ENCODE measurements at places on chromosomes 2 and 18.

DNA sequence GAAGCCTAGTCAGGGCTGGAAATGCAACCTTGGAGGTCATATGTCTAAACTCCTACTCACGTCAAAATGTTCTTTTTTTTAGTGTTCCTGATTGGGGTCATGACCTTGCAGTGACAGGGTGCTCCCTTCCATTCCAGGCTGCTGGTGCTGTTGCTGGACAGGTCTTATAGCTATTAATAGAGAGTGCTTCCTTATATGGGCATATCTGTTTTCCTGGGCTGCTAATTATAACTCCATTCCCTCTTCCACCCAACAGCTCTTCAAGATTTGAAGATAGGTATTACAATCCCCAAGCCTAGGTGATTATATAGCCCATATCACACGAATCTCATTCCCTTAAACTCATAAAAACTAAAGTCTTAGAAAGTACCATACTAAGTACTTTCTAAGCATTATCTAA lies 12.6 kb downstream of the HOXD3 start:
- DNase-seq, result no peak

GRCh38 chr2:85710687-85711577 lies 16.8 kb downstream of the GNLY start:
- DNase-seq, result no peak

GRCh38 chr18:63267975-63268721 lies 51.4 kb downstream of the BCL2 start:
- DNase-seq, result peak; percentile 66

DNA sequence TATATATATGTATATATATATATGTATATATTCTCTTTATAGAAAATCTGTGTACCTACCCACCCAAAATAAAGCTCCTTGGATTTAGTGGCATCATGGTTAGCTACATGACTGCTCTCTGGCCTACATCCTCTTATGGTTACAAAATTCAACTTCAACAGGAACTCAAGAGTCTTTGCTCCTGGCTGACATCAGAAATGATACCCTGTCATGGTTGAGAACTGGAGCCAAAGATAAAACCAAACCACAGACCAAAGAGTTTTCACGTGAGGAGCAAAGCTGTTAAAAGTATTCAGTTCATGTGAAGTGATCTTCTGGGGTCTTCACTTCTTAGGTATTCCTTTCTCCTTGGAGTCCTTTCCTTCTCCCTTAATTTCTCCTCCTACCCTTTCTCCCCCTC lies 476.3 kb downstream of the SOX11 start:
- DNase-seq, result no peak

DNA sequence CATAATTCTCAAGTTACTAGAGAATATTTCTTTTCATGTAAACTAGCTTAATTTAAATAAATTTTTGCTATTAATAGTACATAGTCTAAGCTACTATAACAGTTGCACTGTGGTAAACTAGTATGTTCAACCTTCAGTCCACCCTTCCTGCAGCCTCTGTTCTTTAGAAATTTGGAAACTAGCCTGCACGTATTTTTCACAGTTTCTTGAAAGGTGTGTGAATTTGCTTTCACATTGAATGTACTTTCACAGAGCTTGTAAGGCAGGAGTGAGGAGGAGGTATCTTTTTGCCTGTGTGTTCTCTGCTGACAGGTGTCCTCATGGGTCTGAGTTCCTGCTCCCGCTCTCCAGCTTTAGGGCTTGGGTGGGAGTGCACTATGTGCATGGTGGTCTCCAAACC lies 117.5 kb downstream of the ATP9B start:
- DNase-seq, result no peak

DNA sequence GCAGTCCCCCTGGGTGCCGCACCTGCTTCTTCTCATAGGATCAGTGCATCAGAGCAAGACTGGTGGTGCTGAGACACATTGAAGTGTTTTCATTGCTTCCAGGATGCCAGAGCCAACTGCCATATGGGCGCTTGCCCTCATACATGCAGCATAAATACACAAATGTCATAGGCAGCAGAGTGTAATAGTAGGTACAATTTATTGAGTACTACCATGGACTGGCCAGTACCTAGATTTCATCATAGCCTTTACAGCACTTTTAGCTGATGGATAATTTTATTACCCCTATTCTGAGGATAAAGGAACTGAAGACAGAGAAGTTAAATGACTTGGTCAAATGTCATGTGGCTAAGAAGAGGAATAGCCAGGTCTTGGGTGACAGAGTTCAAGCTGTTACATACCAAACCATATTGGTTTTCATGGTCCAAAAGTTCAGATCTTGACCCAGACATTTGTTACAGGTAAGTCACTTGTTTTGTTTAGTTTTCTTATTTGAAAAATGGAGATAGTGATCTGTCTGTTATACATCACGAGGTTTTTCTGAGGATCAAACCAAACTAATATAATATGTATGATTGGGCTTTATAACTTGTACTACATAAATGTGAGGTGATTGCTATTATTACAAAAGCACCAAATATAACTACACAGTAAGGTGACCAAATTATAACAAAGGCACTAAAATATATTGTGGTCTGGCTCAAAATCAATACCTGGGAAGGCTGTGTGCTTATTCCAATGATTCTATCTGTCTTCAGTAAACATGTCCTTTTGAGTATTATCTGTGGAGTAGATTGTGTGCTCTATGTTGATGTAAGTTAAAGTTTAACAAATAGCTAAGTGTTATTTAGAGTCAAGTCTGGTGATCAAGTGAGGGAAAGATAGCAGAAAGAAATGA lies 151.9 kb upstream of the CYRIA start:
- peak; percentile 7 for DNase-seq

DNA sequence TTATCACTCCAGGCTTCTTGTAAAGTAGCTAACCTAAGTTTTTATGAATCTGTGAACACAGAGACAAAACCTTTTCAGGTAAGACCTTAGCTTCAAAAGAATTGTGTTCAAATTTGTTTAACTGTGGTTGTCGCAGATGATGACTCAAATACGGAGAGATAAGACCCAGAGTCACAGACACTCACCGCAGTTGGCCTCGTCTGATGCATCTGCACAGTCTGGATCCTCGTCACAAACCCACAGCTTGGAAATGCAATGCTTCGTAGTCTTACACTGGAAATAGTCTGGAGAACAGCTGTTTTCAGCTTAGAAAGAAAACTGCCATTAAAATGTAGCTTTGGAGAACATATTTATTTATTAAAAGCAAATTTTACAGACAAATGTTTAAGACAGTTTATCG lies 1662.1 kb upstream of the NXPH2 start:
- DNase-seq, result no peak

DNA sequence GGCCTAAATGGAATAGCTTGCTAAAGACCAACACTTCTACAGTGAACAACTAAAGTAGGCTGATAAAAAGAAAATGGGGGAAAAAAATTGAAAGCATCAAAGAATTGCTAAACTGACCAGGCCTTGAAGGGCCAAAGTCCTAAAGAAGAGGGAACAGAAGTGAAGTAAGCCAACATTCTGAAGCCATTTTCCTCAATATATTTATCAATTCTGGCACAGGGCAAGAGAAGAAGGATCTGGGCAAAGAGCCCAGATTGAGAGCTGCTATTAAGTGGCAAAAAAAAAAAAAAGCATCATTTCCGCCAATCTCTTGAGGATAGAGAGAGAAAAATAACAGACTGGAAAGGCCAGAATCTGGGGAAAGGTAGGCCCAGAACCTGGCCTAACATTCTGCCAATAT lies 25.7 kb downstream of the FANCL start:
- DNase-seq, result no peak

Data from Caki2 (cell line).